Osteoblast (primary cell): ENCODE measurements at places on chromosomes 2 and 18. TPM values are rescaled to one million over a fixed set of nuclear protein-coding genes. Genes with fewer than 3 reads are reported as not detected.

METAP1D gene
- total RNA-seq, result 11.2 and 12.7 TPM in 2 replicates

SDC1 gene
- 7.6 and 11.8 TPM in 2 replicates for total RNA-seq

DHRS9 gene
- not detected in 2 replicates for total RNA-seq

DNA sequence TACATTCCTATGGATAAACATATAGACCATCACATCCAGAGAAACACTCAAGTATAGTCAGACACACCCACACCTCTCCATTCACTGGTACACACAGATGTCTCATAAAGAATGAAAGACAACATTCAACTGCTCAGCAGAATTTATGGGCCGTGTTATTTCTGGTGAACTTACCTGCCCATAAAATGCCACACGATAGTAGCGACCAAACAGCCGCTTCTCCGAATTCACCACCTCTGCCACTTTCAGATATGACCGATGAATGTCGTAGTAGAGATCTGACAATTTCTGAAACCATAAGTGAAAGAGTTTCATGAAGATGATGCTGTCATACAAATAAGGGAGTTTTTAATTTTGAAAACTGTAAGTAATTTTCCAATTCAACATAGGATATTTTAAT lies 70.7 kb upstream of the CCDC195 start:
- no peak for DNase-seq

- peak; percentile 45 for DNase-seq
These were observed 84.8 kb downstream of the VRK2 start for GRCh38 chr2:58131191-58132011.

DNA sequence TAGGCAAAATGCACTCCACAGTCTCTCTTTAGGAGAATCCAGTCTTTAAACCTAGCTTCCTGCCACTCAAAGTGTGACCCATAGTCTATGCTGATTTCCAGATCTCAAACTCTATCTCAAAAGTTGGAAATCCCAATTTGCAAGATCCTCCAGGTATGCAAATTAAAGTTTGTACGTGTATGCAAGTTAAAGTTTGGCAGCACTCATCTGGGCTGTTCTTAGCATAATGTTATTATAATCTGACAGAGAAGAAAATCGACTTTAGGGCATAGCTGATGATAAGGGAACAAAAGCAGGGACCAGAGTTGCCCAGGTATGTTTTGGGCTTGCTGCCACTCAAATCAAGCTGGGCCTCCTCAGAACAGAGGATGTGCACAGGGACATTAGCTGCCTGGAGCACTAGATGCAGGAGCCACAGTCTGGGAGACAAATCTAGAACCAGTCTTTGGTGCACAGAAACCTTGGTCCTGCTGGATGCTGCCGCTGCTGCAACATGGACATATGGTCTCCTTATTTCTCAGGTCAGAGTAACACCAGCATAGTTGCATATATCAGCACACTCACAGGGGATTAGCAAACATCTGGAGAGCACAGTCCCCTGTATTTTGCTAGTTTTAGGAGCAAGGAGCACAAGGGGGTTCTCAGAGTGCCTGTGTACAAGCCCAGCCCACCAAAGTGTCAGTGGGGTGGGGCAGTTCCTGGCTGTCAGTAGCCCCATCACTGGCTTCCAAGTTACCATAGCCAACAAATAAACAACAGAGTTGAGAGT lies 242.6 kb downstream of the TTC32 start:
- DNase-seq, result no peak

DNA sequence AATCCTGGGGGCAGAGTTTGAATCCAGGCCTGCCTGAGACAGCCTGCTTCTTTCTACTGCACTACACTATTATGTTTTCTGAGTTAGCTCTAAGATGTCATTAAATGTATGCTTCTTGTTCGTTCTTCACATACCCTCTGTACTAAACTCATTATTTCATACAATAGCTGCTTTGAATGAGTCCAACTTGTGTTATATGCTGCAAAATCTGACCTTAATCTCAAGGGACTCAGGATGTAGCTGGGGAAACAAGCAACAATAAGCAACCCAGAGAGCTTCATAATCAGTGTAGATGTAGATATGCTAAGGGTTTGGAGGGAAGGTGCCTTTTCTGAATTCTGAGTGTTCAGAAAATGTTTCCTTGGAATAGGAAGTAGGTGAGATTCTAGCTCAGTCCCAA lies 14.4 kb downstream of the FMNL2 start:
- no peak for DNase-seq
